Activated CD4-positive, alpha-beta T cell treated with anti-CD3 and anti-CD28 coated beads, Interleukin-2, amount 50 U/mL, for 16 hours (primary cell): ENCODE measurements at places on chromosomes 12 and 14.
A peak's percentile ranks its signal among the peaks of the same experiment; 100 is the strongest.

DNA sequence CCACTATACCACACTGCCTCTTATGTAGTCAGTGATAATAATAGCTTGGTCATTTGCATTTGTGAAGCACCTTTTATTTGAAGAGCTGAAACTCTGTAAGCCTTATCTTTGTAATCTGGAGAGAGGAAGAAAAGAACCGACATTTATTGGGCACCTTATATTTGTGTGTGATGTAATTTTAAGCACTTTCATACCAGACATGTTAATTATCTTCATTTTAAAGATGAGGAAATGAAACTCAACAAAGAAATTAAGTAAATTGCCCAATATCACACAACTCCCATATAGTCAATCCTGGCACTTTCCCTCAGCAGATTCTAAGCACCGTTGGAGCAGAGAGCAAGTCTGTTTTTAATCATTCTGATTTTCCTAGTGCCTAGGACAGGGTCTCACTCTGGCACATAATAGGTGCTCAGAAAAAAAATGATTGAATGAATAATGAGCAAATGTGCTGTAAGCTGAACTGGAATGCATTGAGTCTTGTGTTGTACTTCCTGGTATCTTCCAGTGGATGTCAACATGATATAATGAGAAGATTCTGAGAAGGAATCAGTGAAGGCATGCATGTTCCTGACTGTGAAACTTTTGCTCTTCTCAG is 418.9 kb downstream of the ZFP36L1 start:
- no peak for DNase-seq

DNA sequence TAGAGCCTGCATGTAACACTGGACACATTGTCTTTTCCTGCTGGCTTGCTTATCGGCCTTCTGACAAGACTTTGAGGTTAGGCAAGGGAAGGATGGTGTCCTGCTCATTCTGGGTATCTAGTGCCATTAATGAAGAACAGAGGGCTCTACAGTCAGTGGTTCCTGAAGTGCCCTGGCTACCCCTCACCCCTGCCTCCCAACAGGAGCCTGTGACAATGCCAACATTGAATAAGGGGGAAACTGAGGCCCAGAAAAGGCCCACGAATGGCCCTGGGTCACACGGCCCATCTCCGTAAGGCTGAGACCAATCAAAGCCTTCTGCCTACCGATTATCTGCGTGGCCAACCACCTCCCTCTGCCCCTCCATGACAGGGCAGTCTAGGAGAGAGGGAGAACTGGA is 2.1 kb downstream of the IFI27L2 start:
- no peak for DNase-seq

- no peak for DNase-seq
These were observed 18.0 kb upstream of the RNASE10 start for GRCh38 chr14:20487396-20487725.

- no peak for DNase-seq
These were observed 2.2 kb downstream of the SSTR1 start for GRCh38 chr14:38209572-38210557.

DNA sequence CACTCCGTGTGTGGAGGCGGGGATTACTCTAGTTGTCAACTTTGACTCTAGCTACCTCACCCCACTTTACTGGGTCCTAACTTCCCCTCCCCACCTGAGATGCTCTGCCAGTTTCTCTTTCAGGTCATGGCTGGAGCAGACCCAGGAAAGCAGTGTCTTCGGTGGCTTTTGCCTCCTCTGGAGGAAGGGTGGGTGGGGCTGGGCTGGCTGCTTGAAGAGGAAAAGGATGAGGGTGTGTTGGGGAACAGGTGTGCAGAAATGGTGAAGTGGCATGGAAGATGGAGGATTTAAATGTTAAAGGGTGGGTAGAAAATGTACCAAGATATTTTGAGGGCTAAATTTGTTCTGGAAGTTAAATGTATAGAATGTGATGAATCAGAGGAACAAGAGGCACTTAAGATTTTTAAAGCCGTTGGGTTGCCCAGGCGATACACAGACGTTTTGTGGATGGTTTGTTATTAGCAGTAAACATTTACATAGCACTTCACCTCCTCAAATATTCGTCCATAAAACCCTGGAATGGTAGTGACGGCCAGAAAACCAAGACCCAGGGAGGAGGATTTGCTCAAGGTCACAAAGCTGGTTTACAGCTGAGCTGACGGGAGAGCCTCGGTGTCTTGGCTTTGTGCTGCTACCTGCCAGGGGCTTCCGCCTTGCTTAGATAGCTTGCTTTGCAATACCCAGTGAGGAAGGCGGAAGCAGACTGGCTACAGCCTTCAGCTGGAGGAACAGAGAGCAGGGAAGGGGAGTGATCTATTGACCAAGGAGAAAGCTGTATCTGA is 72.2 kb upstream of the PRMT8 start:
- no peak for DNase-seq

DNA sequence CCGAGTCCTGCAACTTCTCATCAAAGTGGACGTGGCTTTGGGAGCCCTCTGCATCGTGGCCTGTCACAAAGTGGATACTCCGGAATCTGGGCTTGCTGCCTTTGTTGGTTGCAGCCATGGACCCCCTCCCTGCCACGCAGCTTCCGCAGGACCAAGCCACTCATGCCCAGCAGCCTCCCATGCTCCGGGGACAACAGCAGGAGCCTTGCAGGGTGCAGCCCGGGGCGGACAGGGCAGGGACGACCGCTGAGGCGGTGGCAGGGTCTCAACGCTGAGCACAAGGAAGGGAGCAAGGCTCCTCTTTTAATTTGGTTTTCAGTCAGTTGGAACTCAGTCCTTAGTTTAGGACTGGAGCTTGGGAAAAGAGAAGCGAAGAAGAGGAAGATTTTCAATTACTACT is 12.1 kb upstream of the ADCY6 start:
- no peak for DNase-seq

DNA sequence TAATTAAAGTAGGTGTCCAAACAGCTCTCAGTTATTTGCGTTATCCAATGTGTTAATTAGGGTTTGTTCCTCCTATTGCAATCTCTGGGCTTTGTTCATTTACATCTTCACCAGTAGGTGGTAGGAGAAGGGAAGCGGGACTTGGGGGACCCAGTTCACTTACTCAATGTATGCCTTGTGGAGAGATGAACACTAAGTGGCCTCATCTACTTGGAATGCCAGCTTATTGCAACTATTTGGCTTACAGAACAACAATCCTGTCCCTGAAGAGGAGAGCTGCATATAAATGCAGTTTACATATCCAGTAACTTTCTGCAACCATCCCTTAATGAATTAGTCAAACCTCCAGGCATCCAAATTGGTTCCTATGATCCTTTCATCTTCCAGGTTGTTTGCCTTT is 417.1 kb upstream of the CCDC196 start:
- DNase-seq: no peak

GRCh38 chr14:88264116-88264515 is 59.0 kb downstream of the KCNK10 start:
- no peak for DNase-seq

- DNase-seq: no peak
These were observed 4.9 kb upstream of the HOXC12 start for GRCh38 chr12:53949631-53950436.

DNA sequence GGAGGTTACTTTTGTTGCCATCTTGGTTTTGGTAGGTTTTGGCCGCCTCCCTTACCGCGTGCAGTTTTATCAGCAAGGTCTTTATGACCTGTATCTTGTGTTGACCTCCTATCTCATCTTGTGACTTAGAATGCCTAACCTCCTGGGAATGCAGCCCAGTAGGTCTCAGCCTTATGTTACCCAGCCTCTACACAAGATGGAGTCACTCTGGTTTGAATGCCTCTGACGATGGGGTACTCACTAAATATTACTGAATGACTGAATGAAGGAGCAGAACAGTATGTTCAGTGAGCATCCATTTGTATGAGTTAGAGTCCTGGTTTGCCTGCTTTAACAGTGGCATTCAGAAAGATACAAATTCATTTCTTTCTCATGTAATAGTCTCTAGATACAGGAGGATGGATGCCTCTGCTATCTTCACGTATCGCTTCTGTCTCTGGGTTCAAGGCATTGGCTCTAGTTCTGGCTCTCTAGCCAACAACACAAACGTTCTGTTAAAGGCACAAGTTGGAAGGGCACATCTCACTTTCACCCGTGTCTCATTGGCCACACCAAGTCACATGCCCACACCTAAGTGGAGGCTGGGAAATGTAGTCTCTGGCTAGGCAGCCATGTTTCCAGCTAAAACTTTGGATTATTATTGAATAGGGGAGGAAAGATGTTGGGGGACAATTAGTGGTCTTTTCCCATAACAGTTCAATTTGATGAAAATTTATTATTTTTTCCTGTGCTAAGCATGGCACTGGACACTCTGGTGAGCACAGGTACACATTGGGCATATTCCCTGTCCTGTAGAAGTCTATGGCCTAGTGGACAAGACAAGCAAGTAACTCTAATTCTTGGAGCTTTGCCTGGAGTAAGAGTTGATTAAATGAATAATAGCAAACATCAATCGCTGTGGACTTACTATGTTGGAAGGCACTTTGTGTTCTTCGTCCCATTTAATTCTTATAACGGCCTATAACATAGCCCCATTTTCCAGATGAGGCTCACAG is 75.2 kb upstream of the RPH3A start:
- DNase-seq: peak; percentile 8

GRCh38 chr12:54338698-54339296 is 13.9 kb downstream of the COPZ1 start:
- DNase-seq: no peak

GRCh38 chr14:50978529-50978871 is 34.2 kb upstream of the PYGL start:
- no peak for DNase-seq

- no peak for DNase-seq
These were observed 151.0 kb upstream of the KRAS start for GRCh38 chr12:25401547-25402345.

DNA sequence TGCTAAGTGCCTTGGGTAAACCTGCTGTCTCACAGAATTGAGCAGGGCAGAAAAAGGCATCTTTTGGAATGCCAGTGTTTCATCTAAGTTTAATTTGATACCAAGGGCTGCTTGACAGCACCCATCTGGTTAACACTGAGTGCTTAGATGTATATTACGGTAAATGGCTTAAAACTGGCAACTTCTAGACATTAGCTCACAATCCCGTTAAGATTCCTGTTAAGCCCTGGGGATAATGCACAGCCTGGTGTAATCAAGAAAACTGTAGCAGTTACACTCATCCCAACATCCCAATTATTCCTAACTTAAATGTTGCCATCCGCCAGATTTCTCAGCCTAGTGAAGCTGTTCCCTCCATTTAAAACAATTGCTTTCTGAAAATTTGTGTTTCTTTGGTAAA is 29.9 kb downstream of the PPFIBP1 start:
- DNase-seq: no peak

DNA sequence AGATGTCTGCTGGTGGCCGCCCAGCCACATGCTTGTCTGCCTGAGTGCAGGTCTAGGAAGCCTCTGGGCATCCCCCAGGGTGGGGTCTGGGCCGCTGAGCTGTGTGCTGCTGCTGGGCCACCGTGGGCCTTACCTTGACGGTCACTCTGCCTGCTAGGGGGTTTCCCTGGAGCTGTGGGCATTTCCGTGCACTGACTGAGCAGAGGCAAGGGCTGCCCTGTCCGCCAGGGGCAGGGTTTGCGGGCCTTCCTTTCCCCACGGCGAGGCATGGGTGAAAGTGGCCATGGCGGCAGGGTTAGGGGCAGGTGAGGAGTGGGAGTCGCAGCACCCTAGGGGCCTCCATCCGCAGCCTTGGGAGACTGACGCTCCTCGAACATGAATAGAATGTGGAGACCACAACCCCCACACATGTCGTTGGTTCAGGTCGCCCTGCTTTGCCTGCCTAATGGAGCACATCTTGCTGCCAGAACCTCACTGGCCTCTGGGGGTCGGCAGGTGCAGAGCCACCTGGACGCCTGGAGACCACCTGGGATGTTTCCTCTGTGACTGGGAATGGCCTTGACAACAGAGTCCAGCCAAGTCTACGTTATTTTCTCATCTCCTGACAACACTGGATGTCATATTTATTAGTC is 2.5 kb downstream of the ZBTB42 start:
- no peak for DNase-seq

GRCh38 chr12:103801709-103802585 is 39.1 kb downstream of the NT5DC3 start:
- no peak for DNase-seq

DNA sequence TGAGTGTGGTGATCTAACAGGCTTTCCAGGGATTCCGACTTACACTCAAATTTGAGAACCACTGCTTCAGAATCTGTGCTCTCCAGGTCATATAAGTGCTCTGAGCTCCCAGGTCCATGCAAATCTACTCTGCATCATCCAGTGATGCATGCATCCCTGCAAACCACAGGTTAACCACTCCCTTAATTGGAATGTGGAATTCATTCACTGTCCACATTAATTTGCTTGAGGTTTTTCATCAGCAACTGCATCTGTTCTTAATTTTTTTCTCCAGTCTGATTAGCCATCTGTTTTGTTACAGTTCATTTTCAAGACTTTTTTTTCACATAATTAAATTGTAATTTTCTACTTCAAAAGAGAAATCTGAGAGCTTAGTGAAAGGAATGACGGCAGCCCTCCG is 43.4 kb upstream of the RIN3 start:
- DNase-seq: no peak

DNA sequence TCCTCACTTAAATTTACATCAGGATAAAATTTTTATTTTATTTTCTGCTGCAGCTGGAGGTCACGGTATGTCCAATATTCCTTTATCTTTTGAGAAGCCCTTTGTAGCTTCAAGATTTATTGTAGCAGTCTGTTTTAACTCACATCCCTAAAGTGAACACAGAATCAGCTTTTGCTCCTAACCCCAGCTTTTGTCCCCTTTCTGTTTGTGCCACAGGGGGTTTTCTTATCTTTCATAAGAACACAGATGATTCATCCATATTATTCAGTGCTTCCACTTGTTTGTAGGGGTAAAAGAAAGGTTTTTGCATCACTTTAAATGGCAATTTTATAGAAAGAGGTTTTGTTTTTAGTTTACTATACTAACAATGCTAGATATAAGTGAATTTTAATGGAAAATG is 21.8 kb upstream of the PIK3C2G start:
- no peak for DNase-seq

DNA sequence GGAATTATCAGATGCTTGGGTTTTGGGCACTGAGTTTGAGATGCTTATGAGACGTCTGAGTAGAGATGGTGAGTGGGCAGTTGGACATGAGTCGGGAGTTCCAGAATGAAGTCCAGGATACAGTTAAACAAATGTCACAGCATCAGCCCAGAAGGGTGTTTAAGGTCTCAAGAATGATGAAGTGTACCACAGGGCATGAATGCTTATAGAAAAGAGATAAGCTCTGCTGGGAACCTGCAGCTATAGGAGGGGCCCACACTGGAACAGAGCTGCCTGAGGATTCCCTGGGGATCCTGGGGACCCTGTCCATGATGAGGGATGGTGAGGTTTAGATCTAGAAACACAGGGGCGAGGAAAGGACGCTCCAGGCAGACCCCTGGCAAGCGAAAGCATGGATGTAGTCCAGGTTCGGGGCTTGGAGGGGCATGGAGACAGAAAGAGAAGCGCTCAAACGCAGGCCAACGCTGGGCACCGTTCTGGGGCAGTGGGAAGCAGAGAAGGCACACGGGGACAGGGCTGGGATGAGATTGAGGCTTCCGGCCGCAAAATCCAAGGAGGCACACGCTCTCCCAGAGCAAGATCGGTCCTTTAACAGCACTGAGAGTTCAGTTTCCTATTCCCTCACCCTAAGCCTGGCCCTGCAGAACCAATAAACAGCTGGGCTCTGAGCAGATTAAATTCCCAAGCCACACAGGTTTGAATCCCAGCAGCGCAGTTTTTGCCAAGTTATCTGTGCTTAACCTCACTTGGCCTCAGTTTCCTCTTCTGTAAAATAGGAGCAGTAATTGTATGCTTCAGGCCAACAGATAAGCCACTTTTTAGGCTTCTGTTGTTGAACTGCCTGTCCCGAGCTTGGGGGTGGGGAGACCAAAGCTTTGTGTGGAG is 52.9 kb downstream of the EID3 start:
- DNase-seq: no peak

- peak; percentile 48 for DNase-seq
These were observed 55.7 kb downstream of the TRPV4 start for GRCh38 chr12:109777544-109777943.
